ENCODE measurements at places on chromosomes 4 and X.

GRCh38 chrX:71181558-71181909, 36.9 kb downstream of the NLGN3 start:
- DNase-seq: no peak

DNA sequence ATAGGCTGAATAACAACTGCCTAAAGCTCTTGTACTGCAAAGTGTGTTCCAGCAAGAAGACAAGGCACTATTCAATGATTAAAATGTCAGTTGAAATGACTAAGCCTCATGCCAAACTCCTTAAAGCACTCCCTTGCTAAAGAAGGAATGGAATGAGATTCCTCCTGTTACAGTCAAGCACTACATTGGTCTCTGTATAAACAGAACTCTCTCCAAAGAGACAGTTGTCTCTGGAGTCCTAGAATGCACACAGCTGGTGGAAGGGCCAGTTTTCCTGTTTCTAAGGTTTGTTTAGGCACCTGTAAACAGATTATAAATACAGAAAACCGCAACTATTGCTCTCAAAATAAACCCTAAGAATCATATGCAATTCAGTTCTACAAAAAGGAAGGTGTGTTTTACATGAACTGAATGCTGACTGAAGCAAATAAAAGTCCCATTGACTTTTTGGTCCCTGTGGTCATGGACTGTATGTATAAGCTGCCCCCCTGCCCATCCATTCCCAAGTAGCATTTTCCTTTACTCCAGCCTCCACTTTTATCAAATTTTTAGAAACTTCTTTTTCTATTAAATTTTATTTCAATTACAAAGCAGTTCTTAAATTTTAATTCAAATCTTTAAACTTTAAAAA, 47.0 kb downstream of the FAT1 start:
- DNase-seq: peak; percentile 92

DNA sequence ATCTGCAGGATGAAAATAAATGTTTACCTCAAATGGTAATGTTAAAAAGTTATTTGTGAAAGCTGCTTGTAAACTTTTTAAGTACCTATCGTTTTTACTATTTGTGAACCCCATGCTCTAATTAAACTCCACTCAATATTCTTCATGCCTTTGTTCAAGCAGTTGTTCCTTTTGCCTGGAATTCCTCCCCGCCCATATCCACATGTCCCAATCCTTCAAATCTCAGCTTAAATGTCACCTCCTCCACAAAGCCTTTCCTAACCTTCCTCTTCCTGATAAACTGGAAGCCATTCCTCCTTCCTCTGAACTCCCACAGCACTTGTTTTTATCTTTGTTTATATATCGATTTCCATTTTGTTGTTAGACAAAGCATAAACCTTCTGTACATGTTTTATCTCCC, 2.4 kb downstream of the MORC4 start:
- no peak for DNase-seq

- DNase-seq: no peak
Measured at GRCh38 chr4:37994569-37994968, 34.4 kb downstream of the PTTG2 start.

DNA sequence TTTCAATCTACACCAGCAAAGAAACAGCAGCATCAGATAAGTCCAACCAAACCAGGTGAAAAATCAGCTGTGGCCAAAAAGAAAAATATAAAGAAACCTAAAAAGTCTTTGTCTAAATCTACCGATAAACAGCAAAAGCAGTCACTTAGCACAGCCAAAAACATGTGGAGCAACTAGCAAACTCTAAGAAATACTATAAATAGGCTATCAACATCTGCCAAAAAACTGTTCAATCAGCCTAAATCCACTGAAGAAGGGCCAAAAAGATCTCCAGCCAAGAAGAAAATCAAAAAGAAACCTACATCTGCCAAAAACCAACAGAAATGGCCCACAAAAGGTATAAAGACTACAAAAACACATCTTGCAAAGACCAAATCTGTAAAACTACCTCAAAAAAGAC, 36.7 kb upstream of the CABS1 start:
- DNase-seq: no peak

DNA sequence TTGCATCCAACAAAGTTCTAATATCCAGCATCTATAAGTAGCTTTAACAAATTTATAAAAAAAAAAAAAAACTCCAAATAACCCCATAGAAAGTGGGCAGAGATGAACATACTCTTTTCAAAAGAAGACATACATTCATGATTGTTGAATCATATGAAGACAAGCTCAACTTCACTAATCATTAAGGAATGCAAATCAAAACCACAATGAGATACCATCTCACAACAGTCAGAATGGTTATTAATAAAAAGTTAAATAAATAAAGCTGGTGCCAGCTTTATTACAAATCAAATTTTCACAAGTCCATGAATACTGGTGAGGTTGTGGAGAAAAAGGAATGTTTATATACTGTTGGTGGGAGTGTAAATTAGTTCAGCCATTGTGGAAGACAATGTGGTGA, 592.0 kb downstream of the IQCM start:
- peak; percentile 8 for DNase-seq

DNA sequence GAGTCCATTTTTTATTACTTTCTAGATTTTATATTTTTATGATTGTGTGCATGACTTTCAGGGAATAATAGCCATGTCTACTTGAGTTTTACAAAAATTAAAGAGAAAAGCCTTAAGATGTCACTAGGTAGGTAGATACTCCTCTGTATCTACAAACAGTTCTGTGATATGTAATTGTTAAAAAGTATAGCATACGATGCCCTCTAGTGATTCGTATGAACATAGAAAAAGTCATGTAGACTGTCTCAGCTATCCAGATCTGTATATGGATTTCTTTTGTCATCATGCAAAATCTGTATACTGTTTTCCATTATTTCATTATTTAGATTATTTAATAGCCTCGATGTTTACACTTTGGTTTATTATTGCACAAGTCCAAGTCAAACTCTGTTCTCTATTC, 856.6 kb downstream of the CENPC start:
- peak; percentile 59 for DNase-seq

- DNase-seq: no peak
Measured at GRCh38 chr4:13706716-13707115, 79.2 kb upstream of the BOD1L1 start.

GRCh38 chr4:84957514-84958420, 8.7 kb downstream of the WDFY3 start:
- DNase-seq: no peak

- DNase-seq: peak; percentile 54
Measured at GRCh38 chrX:9071031-9071650, 37.2 kb upstream of the FAM9B start.

Data from astrocyte of the spinal cord (primary cell).